CMK (cell line): ENCODE measurements at places on chromosomes 2 and 18.

DNA sequence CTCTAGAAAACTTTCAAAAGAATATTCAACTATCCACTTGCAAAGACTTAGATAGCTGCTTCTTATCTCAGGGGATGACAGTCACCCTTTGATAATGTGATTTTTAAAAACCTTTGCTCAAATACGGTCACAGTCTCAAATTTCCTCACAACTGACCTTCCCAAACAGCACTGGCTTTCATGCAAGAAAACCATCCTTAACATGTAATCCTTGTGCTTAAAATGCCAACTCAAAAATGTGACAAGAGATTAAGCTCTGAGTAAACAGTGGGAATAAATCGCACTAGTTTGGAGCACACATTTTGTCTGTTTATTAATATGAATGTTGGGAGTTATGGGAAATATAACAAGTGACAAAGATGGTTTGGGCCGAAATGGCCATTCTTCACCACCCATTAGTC is 87.5 kb upstream of the CCBE1 start:
- no peak for DNase-seq

GRCh38 chr2:196284866-196285557 is 113.6 kb upstream of the STK17B start:
- DNase-seq = no peak

GRCh38 chr2:133331436-133331835 is 236.8 kb downstream of the NCKAP5 start:
- DNase-seq = no peak

- DNase-seq = no peak
Observed at GRCh38 chr18:40832362-40832761, 1122.7 kb upstream of the PIK3C3 start.

DNA sequence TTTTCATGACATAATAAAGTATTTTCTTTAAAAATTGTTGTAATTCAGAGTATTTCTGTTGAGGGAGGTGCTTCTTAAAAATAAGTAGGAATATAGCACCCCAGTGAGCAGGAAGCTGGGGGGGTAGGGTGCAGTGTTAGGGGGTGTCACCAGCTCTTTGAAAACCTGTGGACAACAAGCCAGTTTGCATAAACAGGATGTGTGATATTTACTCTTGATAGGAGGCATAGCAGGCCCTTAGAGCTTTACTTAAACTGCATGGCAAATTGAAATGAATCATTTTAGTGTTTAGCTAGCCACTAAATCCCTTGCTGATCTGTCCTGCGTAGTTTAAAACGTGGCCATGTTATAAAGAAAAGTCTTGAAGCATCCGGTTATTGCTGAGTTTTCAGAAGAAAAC is 8.4 kb downstream of the TGIF1 start:
- DNase-seq = no peak

GRCh38 chr2:158724803-158725381 is 70.2 kb upstream of the DAPL1 start:
- no peak for DNase-seq

- DNase-seq = no peak
Observed at GRCh38 chr2:3238951-3239841, 138.4 kb downstream of the EIPR1 start.

- no peak for DNase-seq
Observed at GRCh38 chr18:41674506-41674905, 280.5 kb upstream of the PIK3C3 start.

- DNase-seq = no peak
Observed at GRCh38 chr18:13577781-13578180, 148.6 kb downstream of the FAM210A start.

DNA sequence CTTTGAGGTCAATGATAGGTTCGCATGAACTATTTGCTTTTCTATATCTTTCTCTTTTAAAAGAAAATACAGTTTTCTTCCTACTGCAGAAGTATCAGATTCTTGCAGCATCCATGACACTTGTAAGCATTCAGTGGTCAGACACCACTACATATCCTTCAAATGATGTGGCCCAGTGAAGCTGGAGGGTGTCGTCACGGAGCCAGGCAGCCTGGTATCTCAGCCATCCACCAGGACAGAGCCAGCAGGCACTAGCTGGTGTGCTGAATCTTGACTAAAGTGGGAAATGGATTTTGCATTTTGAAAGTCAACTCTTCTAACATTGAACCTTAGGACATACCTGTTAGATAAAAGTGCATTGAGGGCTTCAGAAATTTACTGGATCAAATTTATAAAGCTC is 5.4 kb downstream of the KLHL14 start:
- no peak for DNase-seq

DNA sequence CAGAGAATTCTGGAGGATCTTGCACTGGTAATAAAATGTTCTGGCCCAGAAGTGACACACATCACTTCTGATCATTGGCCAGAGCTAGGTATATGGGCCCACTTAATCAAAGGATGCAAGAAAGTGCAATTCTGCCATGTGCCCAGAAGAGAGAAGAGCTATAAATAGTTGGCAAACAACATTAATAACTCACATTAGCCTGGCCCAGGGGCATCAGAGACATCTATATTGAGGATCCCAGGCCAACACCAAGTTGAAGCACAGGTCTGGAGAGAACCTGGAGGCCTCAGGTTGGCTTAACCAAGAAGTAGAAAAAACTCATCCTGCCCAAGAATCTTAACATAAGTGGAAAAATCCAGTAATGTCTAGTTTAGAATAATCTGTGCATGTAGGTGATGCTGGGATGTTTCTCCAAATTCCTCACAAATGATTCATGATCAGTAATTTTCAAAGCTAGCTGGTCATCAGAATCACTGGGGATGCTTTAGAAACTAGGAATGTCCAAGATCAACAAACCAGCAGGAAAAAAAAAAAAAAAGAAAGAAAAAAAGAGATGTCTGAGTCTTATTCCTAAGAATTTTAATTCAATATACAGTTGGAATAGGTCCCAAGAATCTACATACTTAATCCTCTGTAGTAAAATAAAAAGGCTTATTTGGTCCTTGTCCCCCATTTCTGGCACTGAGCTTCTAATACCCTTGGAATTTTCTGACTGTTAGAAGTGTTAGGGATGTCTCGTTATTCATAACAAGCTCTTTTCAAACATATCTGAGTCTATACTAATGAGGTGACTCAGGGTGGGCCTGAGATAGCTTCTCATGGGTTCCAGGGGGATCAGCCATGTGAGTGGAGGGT is 35.0 kb upstream of the EVA1A start:
- no peak for DNase-seq

DNA sequence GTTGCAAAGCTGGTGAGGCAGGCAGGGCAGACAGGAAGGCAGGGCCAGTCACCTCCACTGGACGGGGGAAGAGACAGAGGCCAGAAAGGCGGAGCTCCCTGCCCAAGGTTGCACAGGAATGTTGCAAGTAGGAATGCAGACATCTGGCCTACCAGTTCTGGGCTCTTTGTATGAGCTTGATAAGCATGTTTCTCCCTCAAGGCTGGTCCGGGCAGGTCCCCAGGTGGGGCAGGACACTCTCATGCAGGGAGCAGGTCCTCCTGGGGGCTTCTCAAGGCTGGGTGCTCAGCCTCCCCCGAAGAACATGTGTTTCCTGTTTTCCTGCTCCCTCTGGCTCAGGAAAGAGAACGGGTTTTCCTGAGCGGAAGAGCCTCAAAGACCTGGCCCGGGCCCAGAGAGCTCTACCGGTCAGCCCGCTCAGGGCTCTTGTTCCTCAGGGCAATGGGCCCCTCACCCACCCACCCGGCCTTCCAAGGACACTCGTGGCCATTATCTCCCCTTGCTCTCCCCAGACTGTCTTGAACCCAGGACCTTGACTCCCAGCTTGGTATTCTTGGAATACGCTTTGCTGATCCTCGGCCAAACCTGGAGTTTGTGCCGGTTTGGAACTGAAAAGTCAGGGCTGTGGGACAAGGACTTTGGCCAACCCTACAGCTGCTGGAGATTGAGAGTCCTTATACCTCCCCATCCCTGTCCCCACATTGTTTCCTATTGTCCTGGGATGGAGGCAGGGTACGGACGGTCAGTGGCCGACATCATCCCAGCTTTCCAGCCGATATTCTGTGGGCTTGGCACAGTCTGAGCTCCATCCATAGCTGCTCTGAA is 87.7 kb upstream of the HAAO start:
- no peak for DNase-seq

DNA sequence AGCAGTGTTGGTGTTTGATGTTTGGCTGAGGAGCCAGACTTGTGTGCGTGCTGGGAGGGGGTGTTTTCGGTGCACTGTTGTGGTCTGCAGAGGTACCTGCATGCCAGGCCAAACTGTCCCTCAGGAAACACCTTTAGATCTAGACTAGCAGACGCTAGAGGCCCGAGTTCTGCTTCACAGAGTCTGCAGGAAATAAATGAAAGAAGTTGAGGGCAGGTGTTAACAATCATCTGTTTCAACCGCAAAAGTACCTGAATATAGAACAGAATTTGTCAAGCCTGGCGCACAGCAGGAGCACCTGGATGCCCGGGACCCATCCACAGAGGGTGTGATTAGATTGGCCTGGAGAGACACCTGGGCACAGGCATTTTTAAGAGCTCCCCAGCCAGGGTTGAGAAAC is 40.5 kb upstream of the REL start:
- DNase-seq = no peak

DNA sequence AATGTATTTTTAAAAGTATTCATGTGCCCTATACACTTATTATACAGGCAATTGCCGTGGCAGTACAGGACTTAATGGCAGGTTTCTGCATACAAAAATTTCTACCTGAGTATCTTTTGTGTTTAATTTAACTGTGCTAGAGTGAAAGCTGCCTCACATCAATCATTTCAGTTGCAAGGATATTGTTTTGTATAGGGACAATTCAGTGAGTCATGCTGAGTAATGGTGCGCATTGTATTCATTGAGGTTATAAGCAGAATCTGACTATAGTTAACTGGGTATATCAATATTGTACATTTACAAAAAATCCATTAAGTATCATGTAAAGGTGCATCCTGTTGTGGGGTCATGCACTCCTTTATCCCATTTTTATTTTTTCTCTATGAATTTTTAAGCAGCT is 121.5 kb downstream of the GCA start:
- DNase-seq = no peak

GRCh38 chr18:34772887-34773286 is 62.8 kb downstream of the DTNA start:
- DNase-seq = no peak

DNA sequence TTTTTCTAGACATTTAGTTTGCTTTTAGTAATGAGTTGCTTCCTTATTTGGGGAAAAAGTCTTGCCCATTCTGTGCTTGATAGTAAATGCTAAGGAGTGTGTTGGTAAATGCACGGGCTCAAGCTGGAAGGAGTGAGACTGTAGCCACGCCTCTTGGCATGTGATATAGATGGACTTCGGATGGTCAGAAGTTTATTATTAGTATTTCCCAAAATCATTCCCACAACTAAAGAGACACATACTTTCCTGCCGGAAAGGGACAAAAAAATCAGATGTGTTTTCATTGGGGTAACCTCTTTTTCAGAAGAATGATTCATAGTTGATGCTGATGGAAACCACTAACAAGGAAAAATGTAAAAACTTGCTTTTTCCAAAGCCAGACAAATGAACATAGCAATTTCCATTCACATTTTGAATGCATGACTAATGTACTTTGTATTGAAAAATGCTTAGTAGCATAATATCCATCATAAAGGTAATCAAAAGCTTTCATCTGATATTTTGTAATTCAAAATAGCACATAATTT is 133.2 kb downstream of the ZNF532 start:
- no peak for DNase-seq

DNA sequence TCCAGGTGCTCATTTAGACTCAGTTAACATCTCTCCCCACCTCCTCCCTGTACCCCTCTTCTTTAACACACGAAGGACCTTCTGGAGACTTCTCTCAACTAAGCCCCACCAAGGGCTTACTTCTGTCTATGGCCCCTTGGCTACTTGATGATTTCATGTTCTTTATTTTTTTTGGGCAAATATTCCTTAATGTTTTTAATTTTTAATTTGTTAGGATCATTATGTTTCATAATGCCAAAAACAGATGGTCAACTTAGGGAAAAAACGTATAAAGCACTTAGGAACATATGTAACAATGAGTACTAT is 25.9 kb downstream of the IL37 start:
- no peak for DNase-seq

- DNase-seq = no peak
Observed at GRCh38 chr2:40543381-40543780, 91.5 kb upstream of the SLC8A1 start.

DNA sequence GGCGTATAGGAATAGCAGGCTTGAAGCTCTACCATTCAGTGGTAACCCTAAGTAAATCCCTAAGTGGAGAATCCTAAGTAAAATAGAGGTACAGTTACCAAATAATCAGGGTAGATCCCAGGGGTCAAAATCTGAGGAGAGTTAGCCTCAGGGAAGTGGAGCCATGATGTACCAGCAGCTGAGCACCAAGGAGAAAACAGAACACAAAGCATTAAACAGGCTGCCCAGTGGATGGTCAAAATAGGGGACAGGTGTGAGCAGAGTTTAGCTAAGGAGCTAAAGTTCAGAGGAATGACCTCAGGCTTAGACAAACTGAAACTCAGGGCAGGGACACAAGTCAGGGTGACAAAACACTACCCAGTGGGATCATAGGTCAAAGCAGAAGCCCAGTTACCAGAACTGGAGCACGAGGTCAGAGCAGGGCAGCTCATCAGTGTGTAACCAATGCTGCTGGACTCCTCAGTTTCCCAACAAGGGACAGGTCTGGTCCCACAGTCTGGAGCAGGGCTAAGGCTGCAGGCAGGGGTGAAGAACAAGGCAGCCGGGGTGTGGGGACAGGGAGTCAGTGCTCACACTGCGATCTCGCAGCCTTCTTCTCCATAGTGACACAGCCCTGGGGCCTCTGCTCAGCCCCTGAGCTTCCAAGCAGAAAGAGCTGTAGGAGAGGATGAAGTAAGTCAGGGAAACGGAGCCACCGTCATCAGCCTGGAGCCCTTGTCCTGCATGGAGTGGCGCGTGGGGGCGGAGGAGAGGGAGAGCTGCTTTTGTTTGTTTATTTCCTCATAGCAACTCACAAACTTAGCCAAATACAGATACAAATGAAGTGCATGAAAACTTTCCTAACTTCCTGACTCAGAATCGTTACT is 264.0 kb downstream of the MREG start:
- DNase-seq = no peak

GRCh38 chr2:19104503-19104902 is 253.9 kb downstream of the OSR1 start:
- no peak for DNase-seq

- no peak for DNase-seq
Observed at GRCh38 chr2:147355706-147356105, 489.1 kb upstream of the ACVR2A start.

DNA sequence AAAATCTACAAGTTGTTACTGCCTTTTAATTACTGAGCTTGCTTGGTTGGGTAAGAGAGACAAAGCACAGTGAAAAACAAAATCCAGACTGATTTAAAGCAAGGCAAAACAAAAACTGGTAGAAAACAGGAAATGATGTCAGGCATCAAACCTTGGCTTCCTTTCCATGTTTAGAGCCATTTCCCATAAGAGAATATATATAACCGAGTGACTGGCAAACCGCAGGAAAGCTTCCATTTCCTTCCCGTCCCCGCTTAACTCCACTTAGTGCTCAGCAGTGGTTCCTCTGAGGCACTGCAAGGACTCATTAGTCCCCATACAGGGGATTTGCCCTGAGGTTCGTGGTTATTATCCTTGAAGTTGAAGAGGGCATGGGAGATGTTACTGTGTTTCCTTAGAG is 446.3 kb downstream of the LPIN1 start:
- DNase-seq = no peak

- no peak for DNase-seq
Observed at GRCh38 chr2:145728511-145728910, 1208.6 kb upstream of the ZEB2 start.

GRCh38 chr2:11154016-11154922 is 998 bp upstream of the SLC66A3 start:
- DNase-seq = no peak

GRCh38 chr2:54528311-54528955 is 72.3 kb downstream of the SPTBN1 start:
- DNase-seq = no peak

GRCh38 chr18:36366994-36367839 is 69.7 kb downstream of the FHOD3 start:
- no peak for DNase-seq
